ENCODE measurements at places on chromosomes 4 and X.

GRCh38 chr4:6390356-6390755 is 82.1 kb downstream of the PPP2R2C start:
- no peak for DNase-seq

- DNase-seq, result no peak
These were observed 88.4 kb downstream of the PPP3CA start for GRCh38 chr4:101258883-101259282.

GRCh38 chr4:165597581-165598480 is 219.0 kb downstream of the CPE start:
- no peak for DNase-seq

- no peak for DNase-seq
These were observed 4.5 kb downstream of the RAB9A start for GRCh38 chrX:13693341-13693961.

DNA sequence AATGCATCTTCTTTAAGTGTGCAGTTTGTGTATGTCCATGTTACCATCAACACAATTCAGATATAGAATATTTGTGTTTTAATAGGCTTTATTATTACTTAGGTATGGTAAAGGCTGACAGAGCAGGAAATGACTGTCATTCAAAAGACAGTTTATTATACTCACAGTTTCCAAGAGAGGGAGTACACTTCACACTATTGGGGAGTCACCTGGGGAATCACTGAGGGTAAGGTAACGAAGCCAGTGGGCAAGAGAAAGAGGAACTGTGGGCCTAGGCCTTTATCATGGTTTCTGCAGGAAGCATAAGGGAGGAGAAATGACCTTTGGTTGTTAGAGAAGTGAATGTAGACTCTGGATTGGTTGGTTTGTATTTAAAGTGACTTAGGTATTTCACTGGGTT is 235.1 kb upstream of the HCCS start:
- no peak for DNase-seq

DNA sequence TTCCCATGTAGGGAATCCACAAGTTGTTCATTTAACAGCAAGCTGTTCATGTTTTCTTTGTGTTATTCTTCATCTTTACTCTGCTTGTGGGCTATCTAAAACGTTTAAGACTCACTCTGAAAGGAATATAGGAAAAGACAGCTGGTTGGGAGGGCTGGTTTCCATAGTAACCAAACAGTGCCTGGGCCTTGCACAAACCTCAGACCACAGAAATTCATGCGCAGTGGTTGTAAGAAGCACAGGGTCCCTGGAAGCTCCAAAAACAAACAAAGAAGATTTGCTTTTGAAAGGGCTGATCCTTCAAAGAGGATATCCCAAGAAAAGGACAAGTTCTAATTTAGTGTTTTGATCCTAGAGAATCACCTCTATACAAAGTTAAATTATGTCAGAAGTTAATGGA is 7.8 kb downstream of the SERTM2 start:
- DNase-seq, result no peak

- DNase-seq, result no peak
These were observed 1178.4 kb upstream of the PCDH7 start for GRCh38 chr4:29541757-29542156.

DNA sequence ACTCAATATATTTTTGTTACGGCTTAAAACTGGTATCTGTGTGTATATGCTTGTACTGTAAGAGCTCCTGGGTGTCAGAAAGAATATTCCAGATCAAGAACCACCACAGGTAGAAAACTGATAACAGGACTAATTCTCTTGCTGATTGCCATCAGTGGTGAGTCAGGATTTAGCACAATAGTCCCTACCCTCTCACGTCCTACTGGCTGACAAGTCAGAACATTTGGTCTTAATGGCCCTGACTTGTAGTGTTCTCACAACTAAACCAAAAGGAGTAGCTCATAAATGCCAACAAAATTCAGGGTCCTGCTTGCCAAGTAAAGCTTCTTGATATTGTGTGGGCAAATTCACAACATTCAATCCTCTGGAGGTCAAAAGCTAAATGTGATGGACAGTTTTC is 105.2 kb upstream of the MAB21L2 start:
- DNase-seq, result no peak

- DNase-seq, result no peak
These were observed 99.3 kb upstream of the TLR3 start for GRCh38 chr4:185969657-185970056.

- no peak for DNase-seq
These were observed 55.2 kb downstream of the GAB1 start for GRCh38 chr4:143391895-143392294.

GRCh38 chr4:66604192-66604591 is 933.9 kb upstream of the EPHA5 start:
- DNase-seq, result no peak

DNA sequence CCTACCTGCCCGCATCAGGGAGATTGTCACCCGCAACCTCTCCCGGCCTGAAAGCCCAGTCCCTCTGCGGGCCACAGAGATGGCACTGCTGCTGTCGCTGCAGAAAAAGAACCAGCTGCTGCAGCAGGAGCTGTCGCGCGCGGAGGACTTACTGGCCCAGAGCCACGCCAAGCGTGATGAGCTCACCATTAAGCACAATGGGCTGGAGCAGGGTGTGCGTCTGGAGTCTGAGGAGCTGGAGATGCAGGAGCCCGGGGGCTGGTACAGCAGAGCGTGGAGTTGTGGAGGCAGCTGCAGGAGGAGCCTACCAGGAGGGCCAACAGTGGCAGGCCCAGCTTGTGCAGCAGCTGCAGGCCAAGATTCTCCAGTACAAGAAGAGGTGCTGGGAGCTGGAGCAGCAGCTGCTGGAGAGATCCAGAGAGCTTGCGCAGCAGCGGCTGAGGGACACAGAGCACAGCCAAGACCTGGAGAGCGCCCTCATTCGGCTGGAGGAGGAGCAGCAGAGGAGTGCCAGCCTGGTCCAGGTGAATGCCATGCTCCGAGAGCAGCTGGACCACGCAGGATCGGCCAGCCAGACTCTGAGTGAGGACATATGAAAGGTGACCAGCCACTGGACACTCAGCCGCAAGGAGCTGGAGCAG is 11.3 kb downstream of the SMIM10L2A start:
- no peak for DNase-seq

- peak; percentile 13 for DNase-seq
These were observed 498 bp downstream of the RBMX start for GRCh38 chrX:136880003-136880451.

DNA sequence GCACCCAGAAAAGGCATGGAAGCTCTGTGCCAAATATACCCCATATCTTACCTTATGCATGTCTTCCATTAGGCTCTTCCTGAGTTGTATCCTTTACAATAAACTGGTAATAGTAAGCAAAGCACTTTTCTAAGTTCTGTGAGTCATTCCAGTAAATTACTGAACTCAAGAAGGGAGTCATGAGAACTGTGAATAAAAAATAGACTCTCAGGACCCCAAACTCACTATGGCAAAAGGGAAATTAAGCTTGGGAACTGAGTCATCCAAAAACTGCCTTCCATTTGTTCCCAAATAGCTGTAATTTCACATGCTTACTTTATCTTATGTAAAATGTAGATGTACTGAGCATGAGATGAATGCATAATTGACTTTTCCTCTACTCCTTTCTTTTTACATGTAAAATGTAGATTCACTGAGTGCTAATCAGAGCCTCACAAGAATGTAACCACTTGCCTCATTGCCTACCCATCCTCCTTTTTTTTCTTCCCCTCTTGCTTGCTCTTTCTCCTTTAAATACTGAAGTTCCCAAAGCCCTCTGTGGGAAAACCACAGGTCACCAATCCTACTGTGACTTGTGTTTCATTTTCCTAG is 8.1 kb downstream of the TCEAL3 start:
- no peak for DNase-seq

DNA sequence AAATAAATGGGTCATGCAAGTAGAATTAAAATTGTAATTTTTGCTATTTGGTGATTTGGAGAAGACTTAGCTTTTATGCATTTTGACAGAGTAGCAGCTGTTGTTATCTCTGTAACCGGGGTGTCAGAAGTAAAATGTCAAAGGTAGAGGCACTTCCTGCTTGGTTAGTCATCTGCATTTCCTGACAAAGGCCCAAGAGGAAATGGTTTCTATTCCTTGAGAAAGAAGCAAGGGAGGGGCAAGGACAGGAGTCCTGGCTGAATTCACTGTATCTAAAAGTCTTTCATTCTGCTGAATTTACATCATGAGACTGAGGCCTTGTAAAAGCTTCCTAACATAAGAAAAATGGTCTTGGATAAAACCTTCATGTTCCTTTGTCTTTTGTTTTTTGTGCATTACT is 550.9 kb upstream of the BOD1L1 start:
- DNase-seq, result no peak

GRCh38 chr4:17134100-17134499 is 235.7 kb upstream of the LDB2 start:
- no peak for DNase-seq

DNA sequence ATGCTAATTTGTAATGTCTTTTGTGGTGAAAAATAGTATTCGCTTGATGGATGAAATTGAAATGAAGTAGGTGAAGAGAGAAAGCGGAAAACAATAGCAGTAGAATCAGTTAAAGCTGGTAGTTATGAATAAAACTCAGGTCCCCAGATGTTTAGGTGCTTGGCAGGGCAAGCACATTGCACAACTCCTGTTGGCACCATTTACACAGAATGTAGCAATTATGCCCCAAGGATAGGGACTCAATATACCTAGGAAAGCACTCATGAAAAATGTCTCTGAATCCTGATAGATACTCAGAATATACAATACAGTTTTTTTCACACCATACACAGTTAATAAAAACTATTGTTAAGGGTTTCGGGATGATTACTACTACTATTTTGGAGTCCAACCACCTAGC is 26.5 kb upstream of the GRIA3 start:
- DNase-seq, result no peak

GRCh38 chr4:11130195-11130970 is 298.3 kb downstream of the HS3ST1 start:
- DNase-seq, result no peak

DNA sequence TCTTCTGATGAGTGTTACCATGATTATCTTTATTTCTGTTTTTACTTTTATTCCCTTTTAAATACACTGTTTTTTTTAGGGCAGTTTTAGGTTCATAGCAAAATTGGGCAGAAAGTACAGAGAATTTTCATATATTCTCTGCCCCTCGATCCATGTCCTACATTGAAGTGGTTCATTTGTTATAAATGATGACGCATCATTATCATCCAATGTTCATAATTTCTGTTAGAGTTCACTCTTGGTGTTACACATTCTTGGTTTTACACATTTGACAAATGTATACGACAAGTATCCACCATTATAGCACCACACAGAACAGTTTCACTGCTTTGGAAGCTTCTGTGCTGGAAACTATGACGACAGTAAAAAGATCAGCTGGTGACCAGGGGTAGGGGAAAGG is 578.1 kb upstream of the AADAT start:
- no peak for DNase-seq

GRCh38 chr4:177051473-177052060 is 258.1 kb upstream of the NEIL3 start:
- no peak for DNase-seq

GRCh38 chr4:176791591-176792325 is 964 bp downstream of the VEGFC start:
- no peak for DNase-seq

DNA sequence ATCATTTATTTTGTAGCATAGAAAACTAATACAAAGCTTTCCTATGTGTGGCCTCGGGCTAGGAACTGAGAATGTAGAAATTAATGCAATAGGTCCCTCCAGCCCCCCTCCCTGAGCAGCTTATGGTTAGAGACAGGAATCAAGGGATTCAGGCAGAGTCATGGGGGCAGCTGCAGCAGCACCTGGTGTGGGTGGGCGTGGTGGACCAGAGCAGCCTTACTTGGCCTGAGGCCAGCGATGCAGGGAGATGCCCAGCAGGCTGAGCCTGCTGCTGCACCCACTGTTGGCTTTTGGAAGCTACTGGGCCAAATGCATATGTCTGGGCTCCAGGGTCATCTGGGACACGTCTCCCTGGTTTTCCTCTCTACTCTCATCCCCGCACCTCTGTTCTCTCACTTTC is 74.0 kb downstream of the STK32B start:
- no peak for DNase-seq

GRCh38 chr4:154009191-154009590 is 220.3 kb upstream of the SFRP2 start:
- DNase-seq, result no peak

DNA sequence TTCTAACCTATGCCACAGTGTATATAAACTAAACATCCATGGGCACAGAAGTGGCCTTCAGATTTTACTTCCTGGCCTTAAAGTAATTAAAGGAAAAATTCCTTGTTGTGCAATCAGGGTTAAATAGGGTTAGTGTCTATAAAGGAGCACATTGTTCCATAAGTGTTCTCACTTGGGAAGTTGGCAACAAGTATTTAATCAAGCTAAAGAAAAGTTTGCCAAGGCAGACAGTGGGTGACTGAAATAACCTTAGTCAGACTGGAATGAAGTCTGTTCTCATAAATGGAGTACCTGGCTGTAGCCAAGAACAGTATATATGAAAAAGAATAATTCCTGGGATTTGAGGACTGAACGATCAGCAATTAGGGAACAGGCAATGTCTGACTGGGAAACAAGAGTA is 213.6 kb downstream of the HTR2C start:
- DNase-seq, result no peak

DNA sequence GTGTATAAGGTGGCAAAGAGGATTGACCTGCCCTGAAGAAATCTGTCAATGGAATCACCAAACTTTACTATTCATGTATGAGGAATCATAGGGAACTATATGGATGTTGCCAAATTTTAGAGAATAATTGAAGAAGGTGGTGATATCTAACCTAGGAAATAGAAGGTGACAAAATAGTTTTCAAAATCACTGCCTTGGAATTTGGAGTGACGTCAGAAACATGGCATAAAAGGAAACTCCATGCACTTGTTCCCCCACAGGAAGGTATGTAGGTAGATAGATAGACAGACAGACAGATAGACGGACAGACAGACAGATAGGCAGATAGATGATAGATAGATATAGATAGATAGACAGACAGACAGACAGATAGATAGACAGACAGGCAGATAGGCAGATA is 793.9 kb upstream of the AMOT start:
- no peak for DNase-seq

GRCh38 chr4:1235381-1236102 is 13.4 kb downstream of the CTBP1 start:
- no peak for DNase-seq

GRCh38 chr4:23630110-23630509 is 259.7 kb downstream of the PPARGC1A start:
- no peak for DNase-seq
